Ecto neural progenitor cell (in vitro differentiated cells): ENCODE measurements at places on chromosomes 1 and 21.
A peak's percentile ranks its signal among the peaks of the same experiment; 100 is the strongest.

DNA sequence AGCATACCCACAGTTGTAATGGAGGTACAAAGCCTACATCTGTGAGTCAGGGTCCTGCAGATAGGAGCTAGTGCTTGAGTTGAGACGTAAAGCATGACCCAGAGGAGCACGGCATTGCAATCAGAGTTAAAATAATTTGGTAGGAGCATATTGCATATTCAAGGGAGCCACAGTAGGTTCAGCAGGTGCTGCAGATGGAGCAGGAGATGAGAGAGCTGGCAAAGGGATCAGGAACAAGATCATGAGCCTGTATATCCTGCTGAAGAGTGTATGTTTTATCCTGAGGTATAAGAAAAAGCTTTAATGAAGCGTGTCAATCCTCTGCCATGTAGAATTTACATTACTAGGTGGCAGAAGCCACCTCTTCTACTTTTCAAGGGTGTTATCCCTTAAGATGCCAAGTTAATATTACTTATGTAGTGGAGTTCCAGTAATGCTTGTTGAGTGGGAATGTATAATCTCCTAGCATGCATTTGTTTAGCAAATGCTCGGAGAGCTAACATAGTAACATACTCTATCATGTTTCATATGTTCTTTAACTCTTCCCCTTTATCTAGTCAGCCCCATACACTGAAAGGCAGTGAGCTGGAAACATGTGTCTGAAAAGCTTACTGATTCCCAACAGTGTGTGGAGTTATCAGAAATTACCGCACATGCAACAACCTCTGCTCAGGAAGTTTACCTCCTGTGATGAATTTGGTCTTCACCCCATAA is 300.3 kb downstream of the GRIK1 start:
- DNase-seq, result no peak

DNA sequence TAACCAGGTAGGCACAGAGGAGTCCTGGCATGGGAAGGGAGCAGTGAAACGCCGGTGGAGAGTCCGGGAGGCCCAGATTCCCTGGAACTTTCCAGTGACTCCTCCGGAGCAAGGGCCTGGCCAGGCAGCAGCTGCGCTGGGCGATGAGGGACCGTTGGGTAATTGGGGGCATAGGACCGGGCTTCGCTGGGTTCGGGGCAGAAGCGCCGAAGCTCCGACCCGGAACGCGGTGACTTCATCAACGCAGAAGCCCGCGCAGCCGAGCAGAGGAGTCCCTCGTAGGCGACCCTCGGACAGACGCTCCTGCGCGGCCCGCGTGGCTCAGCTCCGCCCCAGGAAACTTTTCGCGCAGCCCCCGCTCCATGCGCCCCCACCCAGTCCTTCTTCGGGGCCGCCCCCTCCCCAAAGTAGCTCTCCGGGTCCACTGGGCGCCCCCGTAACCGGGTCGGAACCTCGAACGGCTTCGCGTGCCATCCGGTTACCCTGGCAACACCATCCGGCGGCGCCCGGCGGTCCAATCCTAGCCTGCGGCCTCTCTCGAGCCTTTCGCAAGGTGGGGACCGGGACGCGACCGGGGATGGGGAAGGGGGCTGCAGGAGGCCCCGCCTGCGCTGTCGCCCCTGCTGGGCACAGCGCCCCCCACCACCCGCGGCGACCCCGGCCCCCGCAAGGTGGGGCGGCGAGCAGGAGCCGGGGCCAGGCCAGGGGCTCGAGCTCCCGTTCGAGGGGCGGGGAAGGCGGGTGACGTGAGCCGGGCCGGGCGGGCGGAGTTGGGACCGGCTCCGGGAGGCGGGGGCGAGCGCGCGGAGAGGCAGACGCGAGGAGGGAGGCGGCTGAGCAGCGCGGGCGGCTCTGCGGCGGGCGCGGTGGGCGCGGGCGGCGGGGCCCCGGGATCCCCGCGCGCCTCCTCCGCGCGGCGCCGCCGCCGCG is at the start of gene AJAP1:
Gene AJAP1, plus strand, starts transcription at position 814 of the 930 bp plus-strand sequence. CDS start 817 bp downstream, outside the sequence.
- peak; percentile 81 for DNase-seq

- DNase-seq, result no peak
These were observed 10.1 kb downstream of the SLC44A5 start for GRCh38 chr1:75600781-75601180.

DNA sequence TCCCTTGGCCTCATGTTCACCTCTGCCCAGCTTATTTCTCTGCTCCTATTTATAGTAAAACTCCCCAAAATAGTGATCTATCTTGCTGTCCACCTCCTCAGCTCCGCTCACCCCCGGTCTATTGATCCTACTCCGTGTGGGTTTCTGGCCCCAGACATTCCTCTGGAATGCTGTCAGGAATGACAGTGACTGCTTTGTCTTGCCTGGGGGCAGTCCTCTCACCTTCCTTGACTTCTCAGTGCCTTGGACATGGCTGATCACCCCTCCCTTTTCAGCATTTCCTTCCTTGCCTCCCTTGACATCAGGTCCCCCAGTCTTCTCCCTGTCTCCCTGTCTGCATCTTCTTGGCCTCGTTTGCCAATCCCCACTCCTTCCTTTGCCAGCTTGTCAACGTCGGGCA is 108.1 kb upstream of the BACE2 start:
- no peak for DNase-seq

DNA sequence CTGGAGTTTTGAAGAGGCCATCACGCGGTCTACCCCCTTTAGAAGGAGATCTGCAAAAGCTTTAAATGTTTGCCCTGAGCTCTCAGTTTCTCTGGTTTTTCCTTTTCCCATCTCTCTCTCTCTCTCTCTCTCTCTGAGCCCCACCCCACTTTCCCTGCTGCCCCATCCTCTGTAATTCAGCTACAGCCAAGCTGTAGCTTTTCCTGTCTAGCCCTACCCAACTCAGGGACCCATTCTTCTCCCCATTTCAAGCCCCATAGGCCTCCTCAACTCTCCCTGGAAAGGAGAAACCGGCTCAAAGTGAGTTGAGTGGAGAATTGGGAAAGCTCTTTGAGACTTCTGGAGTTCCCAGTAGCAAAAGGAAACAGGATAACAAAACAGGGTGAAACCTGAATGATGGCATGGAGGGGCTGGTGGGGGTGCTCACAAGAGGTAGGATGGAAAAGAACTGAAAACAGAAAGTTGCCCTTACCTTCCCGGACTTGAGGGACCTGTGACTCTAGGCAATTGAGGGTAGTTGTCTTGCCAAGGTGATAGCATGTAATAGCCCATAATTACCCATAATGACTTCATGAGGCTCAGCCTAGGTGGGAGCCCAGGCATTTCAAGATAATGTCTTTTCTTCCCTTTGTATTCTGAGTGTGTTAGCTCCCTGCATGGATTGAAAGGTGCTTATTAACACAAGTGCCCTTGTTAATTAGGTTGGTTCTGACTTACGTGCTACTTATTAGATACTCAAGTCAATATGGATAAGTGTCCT is 84.9 kb downstream of the SLC16A1 start:
- no peak for DNase-seq

DNA sequence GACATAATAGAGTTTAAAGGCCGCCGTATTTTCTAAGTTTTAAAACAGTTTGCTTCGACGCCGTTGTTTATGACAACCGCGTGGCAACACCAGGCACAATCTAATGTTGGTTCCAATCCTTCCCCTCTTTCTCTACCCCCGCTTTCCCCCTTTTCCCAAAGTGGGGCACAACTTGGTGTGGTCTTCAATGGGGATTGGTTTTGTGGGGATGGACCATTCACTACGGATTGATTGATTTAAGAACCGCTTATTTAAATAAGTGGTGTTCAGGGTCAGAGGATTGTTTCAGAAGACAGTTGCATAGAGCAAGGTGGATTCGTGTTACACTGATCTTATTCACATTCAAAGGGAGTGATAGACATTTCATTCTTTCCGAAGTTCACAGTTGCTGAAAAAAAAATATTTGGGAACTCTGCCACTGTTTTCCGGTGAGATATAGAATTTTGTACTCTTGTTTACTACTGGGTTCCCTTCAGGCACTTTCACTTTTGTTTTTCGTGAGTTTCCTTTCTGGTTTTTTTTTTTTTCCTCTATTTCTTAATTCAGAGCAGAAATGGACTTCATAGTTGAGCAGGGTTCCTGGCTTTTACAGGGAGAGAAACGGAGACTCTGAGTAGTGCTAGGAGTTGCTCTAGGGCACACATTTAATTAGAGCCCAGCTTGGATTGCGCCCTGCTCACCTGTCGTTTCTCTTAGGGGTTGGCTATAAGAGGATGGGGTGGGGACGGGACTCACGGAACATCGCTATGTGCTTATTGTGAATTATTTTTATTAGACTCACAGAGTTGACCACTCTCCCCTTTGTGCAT is 79.6 kb upstream of the AK4 start:
- no peak for DNase-seq

GRCh38 chr1:234186037-234186688 is 187.1 kb upstream of the COA6 start:
- no peak for DNase-seq
